ENCODE measurements at places on chromosomes 11 and 22.

- no peak for DNase-seq
Measured at GRCh38 chr11:134665188-134665535, 253.1 kb upstream of the B3GAT1 start.

DNA sequence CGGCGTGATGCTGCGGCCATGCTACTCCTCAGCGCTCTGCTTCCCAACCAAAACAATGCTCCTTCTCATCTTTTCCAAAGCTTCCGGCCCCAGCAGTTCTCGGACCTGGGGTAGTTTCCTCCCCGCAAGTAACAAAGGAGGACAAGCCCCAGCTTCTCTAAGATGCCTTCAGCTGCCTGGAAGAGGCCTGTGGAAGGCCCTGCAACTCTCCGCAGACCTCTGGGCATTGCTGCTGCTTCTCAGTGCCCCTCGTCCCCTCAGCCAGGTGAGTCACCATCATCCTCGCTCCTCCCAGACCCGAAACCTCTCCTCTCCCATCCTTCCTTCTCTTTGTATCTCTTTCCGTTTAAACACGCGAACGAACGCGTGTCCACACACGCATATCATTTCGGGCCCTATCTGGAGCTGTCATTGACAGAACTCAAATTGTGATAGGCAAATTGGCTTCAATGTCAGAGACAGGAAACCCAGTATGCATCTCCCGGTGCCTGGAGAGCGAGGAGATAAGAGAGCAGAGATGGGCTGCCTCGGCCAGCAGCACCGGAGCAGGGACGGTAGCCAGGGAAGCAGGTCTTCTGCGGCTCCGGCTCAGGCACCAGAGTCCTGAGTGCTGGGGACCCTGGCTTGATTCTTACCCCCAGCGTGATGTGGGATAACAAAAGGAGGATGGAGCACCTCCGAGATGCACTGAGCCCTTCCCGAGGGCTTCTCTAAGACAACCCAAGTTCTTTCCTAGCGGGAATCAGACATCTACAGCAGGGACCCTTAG lies 22.0 kb upstream of the JAM3 start:
- no peak for DNase-seq

DNA sequence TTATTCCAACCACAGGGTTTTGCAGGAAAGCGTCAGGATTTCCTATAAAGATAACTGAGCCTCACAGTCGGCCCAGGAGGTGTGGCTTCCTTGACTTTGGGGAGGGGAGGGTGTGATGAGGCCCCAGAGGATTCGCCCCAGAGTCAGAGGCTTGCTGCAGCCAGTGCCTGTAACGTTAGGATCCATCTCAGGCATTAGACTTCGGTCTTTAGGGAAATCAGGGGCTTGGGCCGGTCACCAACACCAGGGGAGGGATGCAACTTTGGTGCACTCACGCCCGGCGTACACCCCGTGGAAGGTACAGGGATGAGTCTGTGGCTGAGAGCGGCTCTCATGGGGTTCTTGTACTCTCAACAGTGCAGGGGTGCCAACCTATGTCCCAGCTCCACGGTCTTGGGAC lies 5.7 kb upstream of the ANO1 start:
- no peak for DNase-seq

GRCh38 chr11:75371949-75372876 lies 20.8 kb upstream of the ARRB1 start:
- DNase-seq, result peak; percentile 91

- peak; percentile 41 for DNase-seq
Measured at GRCh38 chr11:130370845-130371590, 56.3 kb upstream of the ZBTB44 start.

DNA sequence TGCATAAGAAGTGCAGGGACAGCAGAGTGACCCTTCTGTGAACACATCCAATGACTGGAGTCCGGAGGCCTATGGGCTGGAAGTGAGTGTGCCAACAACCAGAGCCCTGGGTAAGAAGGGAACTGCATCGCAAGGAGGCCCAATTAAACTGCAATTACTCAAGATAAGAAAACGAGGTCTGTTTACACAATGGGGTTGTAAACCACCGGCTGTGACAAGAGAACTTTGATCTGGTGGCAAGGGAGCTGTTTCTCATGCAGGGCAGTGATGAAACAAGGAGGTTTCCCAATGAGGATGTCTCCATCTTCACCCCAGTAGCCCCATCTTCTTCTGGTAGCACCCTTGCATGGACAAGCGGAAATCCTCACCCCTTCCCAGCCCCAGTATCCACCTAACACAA lies 21.5 kb downstream of the ETS1 start:
- DNase-seq, result no peak

DNA sequence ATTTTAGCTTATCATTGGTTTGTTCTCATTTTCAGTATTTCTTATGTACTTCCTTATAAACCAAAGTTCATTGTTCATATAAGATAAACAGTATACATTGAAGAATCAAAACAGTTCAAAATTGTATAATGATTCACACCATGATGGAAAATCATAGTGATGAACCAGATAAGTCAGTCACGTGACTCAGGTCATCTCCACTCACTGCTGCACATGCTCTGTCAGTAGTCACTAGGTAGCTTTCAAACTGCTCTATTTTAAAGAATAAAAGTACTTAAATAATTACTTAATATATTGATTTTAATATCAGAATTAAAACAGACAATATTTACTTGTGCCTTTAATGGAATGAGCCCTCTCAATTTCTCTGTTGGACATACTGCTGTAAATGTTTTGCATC lies 37.5 kb downstream of the PDHX start:
- DNase-seq, result no peak

- DNase-seq, result peak; percentile 69
Measured at GRCh38 chr22:29633514-29634312, 30.3 kb downstream of the NF2 start.

GRCh38 chr11:60085909-60086308 lies 2.6 kb upstream of the MS4A2 start:
- no peak for DNase-seq

DNA sequence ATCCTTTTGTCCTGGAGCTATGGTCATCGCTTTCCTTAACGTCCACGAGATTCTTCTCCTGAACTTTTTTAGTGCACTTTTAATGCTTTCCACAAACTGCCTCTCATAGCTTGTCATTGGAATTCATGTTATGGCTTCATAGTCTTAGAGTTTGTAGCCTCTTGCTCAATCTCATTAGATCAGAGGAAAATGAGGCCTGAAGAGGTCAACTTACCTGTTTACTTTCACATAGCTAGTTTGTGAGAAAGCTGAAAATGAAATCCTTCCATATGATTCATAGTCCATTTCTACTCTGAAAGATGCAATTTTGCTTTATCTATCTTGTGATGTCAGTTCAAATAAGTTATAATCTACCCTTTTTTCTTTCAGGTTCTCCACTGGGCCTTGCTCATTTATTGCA lies 1747.2 kb upstream of the RAG2 start:
- DNase-seq, result peak; percentile 74

GRCh38 chr11:18243783-18244362 lies 4.6 kb downstream of the SAA2 start:
- DNase-seq, result peak; percentile 68

GRCh38 chr22:34038801-34039555 lies 118.7 kb upstream of the LARGE1 start:
- DNase-seq, result no peak

DNA sequence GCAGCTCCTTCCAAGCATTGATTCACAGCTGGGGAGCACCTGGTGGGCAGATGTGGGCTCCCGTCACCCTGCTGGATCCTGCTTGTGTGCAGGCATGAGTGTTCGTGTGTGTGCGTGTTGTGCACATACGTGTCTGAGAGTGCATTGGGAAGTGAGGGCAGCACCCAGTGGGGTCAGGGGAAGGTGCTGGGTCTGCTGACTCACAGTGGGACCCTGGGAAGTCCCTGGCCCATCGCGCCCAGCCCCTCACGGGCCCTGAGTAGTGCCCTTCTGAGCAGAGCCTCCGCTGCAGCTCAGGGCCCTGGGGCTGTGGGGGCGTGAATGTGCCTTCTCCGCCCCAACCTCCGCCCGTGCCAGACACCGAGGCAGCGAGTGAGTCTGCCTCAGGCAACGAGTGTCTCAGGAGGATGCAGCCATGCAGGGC lies 36.8 kb downstream of the WNT11 start:
- DNase-seq, result no peak

DNA sequence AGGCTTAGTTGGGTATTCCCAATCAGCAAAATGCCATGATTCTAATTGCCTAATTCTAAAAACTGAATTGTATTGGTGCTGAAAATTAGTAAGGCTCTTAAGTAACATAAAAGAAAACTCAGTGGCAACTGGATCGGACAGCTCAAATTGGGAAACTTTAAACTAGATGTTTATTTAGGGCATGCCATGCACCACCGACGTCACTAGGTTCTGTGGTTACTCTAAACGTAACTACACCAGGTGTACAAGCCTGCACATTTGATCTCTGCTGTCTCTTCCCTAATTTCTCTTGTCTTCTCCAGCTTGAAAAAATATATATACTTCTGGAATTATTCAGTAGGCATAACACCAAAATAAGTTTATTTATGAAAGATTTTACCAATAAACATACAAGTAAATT lies 378.2 kb downstream of the DCDC1 start:
- no peak for DNase-seq

DNA sequence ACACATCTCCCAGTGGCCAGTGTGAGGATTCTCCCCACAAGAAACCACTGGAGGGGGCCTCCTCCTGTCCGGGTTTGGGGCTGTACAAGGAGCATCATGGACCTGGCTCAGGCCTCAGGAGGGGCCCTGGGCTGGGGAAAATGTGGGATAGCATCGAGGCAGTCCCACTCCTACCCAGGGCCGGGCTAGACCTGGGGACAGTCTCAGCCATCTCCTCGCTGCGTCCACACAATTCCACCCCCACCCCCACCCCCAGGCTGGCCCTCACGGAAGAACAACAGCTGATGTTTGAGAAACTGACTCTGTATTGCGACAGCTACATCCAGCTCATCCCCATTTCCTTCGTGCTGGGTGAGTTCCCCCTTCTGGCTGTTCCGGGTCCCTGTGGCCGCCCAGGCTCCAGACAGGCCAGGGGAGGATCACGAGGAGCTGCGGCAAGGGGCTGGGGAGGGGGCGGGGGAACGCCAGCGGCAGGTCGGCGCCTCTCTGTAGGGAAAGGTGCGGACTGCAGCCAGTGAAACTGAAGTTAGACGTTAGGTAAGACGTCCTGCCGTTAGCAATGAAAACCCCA lies 4.8 kb downstream of the BEST1 start:
- peak; percentile 68 for DNase-seq

GRCh38 chr22:42716221-42716620 lies 4.4 kb downstream of the A4GALT start:
- no peak for DNase-seq

- DNase-seq, result no peak
Measured at GRCh38 chr11:5197536-5197935, 2.9 kb downstream of the OR51V1 start.

- DNase-seq, result no peak
Measured at GRCh38 chr11:96472085-96472484, 82.3 kb downstream of the JRKL start.

GRCh38 chr11:101583251-101584128 lies at the start of gene TRPC6:
TSS of gene TRPC6 (minus strand) at chr11:101584007. CDS start at chr11:101583503, 504 bp downstream.
- peak; percentile 60 for DNase-seq

GRCh38 chr22:49687786-49688515 lies 139.7 kb downstream of the BRD1 start:
- no peak for DNase-seq

- no peak for DNase-seq
Measured at GRCh38 chr11:10478574-10479550, 23.8 kb downstream of the AMPD3 start.

DNA sequence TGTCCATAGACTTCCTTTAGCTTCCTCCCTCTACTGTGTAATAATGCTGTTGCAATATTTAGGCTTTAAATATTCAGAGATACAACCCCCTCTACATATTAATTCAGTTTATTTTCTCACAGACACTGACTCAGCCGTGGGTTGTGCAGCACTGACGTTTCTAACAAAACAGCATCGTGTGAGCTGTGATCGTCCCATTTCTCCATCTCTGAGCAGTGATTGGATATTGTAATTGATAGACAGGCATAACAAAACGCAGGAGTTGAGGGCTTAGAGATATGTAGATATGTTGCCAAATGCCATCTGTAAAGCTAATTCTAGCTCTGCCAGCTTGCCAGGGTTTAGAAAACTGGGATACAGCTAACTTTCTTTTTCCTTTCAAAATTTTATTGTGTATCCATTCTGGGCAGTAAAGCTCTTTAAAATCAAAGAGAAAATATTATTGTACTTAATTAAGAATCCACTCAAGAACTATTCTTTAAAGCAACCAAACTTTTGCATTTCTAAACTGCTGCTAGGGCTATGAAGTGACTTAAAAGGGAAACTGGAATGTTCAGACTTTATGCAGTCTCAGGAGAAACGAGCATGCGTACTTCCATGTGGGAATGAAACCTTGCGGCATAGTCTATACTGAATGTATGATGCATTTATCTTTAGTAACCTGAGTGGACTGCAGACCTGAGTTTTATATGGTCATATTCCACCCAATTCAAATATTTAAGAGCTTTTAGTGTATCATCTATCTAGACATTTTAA lies 22.7 kb downstream of the BTBD10 start:
- peak; percentile 93 for DNase-seq

DNA sequence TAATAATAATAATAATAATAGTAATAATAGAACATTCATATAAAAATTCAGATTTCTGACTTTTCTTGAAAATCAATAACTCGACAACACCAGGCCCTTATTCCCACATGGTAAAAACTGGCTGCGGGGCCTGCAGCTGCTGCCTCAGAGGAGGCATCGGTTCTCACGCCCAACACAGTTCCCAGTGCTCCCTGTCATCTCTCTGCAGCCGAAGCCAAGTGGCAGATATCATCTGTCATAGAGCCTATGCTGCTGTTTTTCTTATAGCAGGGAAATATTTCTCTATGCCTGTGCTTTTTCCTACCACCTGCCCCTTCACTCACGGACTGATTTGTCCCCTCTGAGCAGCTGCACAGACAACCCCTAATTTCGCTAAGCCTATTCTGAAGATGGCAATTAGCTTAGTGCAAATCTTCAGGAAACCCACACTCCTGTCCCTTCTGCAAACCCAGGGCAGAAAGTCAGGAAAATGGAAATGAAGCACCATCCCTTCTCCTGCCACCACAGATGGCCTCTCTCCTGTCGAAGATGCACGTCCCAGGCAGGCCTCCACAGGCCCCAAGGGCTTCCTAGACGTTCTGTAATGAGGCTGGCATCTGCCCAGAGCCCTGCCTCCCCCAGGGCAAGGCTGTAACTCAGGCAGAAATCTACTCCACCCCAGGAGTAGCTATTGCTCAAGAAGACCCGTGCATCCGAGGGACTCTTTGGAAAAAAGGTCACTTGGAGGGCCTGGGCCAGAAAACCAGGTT lies 66.7 kb downstream of the SYN3 start:
- peak; percentile 91 for DNase-seq

- DNase-seq, result no peak
Measured at GRCh38 chr22:44535362-44536095, 37.5 kb upstream of the RTL6 start.

DNA sequence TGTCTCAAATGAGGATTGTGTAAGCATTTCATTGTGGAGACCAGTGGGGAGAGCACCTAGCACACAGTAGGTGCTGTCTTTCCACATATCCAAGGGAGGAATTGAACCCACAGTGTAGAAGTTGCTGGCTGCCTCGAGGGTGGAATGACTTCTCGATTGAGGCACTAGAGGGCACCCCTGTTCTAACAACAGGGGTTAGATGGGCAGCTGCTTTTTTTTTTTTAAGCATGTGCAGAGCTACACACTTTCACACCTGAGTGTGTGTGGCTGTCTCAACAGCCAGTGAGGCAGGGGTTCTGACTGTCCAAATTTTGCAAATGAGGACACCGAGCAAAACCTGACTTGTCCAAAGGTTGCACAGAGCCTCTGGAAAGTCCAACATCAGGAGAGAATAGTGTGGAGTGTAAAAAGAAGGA lies 118.2 kb upstream of the CRYBB3 start:
- peak; percentile 30 for DNase-seq
